NCI-H510A treated with DMSO at 0.1 percent for 48 hours (cell line): ENCODE measurements at places on chromosomes 2 and 18.

- no peak for DNase-seq
Observed at GRCh38 chr2:36193680-36194079, 161.9 kb upstream of the CRIM1 start.

DNA sequence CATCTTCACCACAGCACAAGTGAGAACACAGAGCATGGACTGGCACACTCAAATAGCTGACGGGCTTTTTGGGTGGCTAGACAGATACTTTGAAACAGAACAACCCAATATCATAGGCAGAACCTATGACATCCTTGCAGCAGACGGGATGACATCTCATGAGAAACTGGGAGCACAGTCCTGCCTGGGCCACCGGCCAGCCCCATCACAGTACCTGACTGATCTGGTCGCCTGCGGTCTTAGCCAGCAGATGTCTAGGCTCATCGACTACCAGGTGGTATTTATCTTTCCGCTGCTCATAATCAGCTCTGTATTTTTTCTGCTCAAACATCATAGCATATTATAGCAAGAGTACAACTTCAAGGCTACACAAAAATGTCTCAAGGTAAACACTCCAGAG is 124.3 kb downstream of the RIF1 start:
- no peak for DNase-seq

GRCh38 chr18:23634692-23635091 is 28.0 kb downstream of the ANKRD29 start:
- no peak for DNase-seq

GRCh38 chr2:71474744-71475397 is 21.5 kb downstream of the DYSF start:
- no peak for DNase-seq

- no peak for DNase-seq
Observed at GRCh38 chr2:200498402-200499162, 11.3 kb downstream of the KCTD18 start.

DNA sequence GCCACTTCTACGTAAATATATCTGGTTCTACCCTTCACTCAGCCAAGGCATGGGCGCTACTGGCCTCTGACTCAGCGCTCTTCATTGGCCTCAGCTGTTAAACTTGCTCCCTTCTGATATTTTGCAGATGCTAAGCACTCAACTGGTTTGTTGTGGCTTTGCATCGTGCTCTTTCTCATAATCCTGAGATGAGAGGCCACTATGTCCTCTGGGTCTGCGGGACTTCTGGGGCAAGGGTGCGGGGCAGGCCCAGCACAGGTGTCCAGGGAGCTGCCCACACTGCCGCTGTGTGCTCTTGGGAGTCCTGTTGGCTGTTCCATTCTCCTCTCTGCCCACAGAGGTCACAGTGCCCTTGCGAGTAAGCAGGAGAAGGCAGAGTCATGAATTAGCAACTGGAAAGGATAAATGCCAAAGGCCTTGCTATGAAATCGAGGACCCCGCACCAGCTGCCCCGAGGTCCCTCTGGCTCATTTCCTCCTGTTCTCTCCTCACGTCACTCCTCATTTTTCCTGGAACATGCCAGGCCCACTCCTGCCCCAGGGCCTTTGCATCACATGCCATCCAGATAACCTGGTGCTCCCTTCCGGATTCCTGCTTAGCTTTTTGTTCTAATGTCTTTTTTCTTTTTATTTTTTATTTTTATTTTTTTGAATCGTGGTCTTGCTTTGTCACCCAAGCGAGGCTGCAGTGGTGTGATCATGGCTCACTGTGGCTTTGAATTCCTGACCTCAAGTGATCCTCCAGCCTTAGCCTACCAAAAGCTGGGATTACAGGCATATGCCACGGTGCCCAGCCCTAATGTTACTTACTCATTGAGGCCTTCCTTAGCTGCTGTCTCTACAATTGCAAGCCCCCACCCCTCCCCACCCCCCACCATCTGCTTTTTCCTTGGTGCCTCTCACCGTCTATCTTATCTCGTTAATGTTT is 34.9 kb upstream of the MAT2A start:
- no peak for DNase-seq

- no peak for DNase-seq
Observed at GRCh38 chr2:55885127-55885943, 38.2 kb downstream of the EFEMP1 start.

GRCh38 chr2:216302981-216303676 is 69.2 kb downstream of the MARCHF4 start:
- no peak for DNase-seq

GRCh38 chr18:69558052-69558451 is 157.4 kb downstream of the DOK6 start:
- DNase-seq: no peak

DNA sequence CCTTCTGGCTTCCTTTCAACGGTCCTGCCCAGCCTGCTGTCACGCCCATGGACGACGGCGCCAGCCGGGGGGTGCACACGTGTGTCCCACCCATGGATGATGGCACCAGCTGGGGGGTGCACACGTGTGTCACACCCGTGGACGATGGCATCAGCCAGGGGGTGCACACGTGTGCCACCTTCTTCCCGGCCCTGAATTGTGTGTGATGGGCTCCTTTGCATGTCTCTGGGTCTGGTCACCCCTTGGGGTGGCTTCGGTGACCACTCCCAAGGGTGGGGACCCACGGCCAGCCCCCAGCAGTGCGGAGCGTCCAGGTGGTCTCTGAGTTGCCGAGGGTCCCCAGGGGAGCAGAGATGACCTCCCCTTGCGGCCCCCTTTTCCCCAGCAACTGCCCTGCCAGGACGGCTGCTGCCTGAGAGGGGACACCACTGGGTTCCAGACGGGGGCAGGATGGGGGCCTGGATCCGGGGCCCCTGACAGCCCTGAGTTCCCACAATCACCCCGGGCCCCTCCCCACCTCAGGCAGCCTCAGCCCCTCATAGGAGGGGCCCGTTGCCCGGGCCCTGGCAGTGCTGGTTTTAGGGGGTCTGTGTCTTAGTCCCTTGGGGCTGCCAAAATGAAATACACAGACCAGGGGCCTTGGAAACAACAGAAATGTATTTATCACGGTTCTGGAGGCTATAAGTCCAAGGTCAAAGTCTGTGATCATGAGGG is 9.4 kb downstream of the NEU4 start:
- no peak for DNase-seq

DNA sequence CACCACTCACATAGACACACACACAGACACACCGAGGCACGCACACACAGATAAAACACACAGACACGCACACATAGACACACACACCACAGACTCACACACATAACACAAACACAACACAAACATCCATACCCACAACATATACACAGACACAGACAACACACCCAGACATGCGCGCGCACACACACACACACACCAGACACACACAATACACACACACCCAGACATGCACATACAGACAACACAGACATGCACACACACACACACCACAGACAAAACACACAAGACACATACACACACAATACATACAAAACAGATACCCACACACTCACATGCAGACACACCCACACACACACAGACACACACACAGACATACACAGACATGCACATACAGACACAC is 95.4 kb upstream of the SMAD7 start:
- no peak for DNase-seq

- DNase-seq: no peak
Observed at GRCh38 chr2:199404841-199405240, 52.9 kb downstream of the SATB2 start.

GRCh38 chr2:44880125-44880483 is 61.4 kb upstream of the SIX3 start:
- no peak for DNase-seq

- no peak for DNase-seq
Observed at GRCh38 chr2:40265602-40266001, 186.3 kb downstream of the SLC8A1 start.

DNA sequence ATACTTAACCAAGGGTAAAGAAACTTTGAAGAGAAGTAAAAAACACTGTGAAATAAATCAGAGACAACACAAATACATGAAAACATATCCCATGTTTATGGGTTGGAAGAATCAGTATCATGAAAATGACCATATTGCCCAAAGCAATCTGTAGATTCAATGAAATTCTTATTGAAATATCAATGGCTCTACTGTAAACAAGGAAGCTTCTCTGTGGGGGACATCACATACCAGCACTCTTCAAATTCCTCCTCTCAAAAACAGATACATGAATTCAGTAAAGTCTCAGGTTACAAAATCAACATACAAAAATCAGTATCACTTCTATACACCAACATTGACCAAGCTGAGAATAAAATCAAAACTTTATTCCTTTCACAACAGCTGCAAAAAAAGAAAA is 63.5 kb upstream of the CNTNAP5 start:
- no peak for DNase-seq

DNA sequence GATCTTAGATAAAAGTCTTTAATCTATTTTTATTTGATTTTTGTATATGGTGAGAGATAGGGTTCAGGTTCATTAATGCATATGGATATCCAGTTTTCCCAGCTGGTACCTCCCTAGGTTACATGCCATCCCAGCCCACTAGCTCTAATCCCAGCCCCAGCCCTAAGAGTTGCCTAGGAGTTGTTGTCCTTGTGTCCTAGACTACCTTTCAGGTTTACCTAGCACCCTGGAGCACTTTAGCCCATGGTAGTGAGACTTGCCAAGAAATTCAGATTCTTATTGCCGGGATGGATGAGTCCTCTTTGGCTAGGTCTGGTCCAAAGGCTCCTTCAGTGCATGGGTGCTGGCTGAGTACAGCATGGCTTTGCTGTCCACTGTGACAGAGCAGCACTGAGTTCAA is 40.5 kb downstream of the ZNF638 start:
- no peak for DNase-seq

- no peak for DNase-seq
Observed at GRCh38 chr2:151914989-151915628, 86.9 kb upstream of the ARL5A start.

GRCh38 chr18:58416014-58416703 is 212.7 kb downstream of the ALPK2 start:
- DNase-seq: no peak

DNA sequence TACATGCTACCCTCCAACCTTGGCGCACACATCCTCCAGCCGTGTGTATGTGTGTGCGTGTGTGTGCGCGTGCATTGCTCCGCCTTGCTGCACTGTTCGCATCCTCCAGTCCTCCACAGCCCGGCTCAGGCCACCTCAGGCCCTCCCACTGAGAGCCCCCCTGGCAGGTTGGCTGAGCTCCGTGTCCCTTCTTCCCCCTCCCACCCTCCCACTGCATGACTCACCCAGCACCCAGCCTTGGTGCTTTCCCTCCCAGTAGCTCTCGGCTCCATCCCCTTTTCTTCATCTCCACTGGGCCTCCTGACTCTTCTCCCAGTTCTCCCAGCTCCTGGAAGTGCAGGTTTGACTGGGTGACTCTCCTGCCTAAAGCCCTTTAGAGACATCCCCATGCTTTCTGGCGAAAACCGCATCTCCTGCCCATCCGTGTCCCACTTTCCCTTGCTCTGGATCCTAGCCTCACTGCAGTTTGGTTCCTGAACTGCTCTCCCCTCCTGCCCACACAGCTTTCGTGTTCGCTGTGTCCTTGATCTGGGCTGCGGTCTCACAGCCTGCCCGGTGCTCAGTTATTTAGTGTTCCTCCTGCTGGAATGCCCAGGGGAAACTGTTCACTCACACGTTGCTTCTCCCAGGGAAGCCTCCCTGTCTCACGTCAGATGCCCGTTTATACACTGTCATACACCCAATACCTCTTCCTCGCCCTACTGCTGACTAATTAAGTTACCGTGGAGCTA is 4.9 kb downstream of the TMEM177 start:
- DNase-seq: no peak

GRCh38 chr2:105873721-105874120 is 129.0 kb downstream of the NCK2 start:
- DNase-seq: no peak

- DNase-seq: no peak
Observed at GRCh38 chr18:48813833-48814489, 136.8 kb downstream of the SMAD7 start.

DNA sequence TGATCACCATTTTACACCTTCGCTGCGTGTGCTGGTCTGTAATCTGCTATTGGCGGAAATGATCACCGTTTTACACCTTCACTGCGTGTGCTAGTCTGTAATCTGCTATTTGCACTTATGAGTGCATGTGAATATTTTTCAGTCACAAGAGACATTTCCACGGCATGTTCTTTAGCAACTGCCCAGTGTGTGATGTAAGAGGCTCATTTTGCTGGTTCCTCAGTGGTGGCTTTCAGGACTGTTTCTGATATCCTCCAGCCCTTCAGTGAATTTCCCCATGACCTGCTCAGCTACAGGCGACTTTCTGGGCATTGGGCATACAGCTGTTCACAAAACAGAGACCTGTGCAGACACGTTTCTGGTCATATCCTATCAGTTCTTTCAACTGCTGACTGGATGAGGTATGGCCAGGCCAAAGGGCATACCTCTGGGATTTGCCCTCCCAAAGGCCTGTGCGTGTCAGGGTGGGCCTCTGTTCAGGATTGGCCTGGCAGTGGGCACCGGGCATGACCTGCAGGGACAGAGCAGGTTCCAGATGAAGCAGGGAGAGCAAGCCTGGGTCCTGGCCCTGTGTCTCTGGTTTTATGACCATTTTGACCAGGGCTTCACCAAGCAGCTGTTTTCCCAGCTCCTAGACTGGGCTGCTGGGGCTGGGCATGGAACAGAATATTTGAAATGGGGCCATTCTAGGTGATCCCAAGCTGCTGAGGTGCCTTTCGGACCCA is 521 bp upstream of the PROM2 start:
- no peak for DNase-seq

GRCh38 chr2:156589381-156590079 is 153.4 kb downstream of the GPD2 start:
- DNase-seq: peak; percentile 33

DNA sequence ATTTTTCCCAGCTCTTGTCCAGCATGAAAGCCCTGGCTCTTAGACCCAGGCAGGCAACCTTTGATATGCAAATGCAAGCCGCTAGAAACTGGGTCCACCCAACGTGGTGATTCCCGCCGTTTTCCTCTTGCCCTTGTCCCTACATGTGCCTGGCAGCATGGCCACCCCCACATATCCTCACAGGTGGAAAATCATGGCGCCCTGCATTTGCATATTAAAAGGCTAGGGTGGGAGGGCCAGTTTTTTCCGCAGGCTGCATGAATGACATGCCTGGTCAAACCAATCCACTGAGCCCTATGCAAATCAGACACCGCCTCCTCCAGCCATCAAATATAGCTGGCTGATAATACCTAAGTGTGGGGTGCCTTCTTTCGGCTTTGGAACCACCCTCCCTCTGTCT is 1091.8 kb upstream of the NXPH2 start:
- no peak for DNase-seq
